Inflammatory macrophage (primary cell): ENCODE measurements at places on chromosomes 11 and 22.

DNA sequence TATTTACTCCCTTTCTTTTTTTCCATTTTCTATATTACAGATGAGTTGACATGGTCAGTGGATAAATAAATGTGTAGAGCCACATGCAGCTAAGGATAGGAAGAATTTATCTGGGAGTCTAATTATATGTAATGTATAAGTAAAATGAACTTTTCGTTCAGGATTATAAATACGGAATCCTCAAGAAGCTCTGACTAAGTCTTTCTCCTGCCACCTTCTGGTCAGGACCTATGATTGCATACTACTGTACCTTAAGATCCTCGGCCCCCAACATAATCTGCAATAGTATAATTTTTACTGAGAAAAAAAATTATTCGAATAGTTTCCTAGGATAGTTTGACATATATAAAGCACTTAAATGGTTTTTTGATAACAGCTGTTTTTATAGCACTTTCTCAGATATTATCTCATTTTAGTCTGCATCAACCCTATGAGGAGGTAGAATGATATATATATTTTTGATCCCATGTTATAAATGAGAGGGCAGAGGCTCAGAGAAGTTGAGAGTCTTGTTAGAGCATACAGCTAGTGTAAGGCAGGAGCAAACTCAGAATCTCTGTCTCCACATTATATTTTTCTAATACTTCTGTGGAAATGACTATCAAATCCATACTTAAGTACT is 36.1 kb downstream of the CCDC90B start:
- peak; percentile 31 for DNase-seq

GRCh38 chr22:27870234-27871191 is 48.5 kb downstream of the PITPNB start:
- no peak for DNase-seq

- peak; percentile 60 for DNase-seq
Observed at GRCh38 chr11:65555693-65556231, 2.4 kb downstream of the LTBP3 start.

DNA sequence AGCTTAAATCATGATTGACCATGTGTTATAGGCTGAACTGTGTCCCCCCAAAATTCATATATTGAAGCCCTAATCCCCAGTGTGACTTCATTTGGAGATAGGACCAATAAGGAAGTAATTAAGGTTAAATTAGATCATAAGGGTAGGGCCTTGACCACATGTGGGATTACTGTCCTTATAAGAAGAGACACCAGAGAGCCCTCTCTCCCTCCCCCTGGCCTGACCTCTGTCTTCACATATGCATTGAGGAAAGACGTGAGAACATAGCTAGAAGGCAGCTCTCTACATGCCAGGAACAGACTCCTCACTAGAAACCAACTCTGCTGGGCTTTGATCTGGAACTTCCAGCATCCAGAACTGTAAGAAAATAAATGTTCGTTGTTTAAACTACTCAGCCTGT is 13.6 kb upstream of the NUP50 start:
- no peak for DNase-seq

DNA sequence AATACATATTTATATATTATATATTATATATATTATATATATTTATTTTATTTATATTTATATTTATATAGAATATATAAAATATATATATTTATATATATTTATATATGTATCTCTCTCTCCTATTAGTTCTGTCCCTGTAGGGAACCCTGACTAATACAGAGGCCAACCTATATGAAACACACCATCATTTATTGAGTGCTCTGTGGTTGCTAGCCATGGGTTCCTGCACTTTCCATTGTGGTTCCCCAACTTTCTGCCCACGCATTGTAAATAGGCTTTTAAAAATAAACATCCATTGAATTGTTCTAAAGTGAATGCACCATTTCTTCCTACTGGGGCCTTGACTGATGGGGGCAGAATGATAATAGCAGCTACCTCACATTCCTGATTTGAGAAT is 93.8 kb upstream of the SESN3 start:
- DNase-seq, result no peak

- DNase-seq, result no peak
Observed at GRCh38 chr11:11075515-11076171, 217.8 kb upstream of the ZBED5 start.

- DNase-seq, result no peak
Observed at GRCh38 chr11:90890347-90890746, 667.5 kb upstream of the CHORDC1 start.

- DNase-seq, result peak; percentile 43
Observed at GRCh38 chr22:32080904-32081303, 37.8 kb downstream of the SLC5A1 start.
